ENCODE measurements at places on chromosomes 5 and 9. TPM values are rescaled to one million over a fixed set of nuclear protein-coding genes. Genes with fewer than 3 reads are reported as not detected.

Gene PTPDC1
- total RNA-seq: 5.2 TPM

Gene FAM221B
- not detected for total RNA-seq

Gene SMIM23
- not detected for total RNA-seq

Gene HMGCS1
- 569 TPM for total RNA-seq

Gene AHRR
- total RNA-seq: 0.35 TPM

DNA sequence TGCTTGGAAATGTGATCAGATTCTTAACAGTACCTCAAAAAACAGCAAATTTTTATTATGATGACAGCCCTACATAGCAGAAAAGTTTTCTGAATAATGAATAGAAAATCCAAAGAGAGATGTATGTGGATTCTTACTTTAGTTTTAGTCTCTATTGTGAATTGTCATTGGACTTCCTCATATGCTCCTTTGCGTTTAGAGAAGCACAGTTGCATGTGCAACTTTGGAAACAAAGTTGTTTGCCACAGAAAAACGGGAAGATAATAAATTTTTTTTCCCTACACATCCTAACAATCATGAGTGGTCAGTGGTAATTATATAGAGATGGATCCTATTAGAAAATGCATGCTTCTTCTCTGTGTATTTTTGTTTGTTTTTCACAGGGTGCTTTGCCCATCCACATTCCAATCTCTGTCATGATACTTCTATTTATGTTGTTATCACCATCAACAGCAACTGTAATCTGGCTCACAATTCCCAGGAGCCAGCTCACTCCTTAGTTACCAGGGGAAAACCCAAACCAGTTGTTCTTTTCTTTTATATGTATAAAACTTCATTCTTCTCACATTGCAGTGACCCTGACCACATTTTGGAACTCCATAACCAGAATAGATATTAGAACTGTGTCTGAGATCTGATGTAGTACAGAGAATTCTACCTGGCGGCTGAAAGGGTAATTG, 118.7 kb downstream of the NDUFS4 start:
- no peak for DNase-seq

GRCh38 chr9:106032978-106033377, 338.6 kb downstream of the TMEM38B start:
- DNase-seq: no peak

GRCh38 chr5:82912462-82912861, 164.7 kb downstream of the TMEM167A start:
- DNase-seq: no peak

GRCh38 chr5:170655476-170655875, 128.0 kb upstream of the GABRP start:
- no peak for DNase-seq

GRCh38 chr9:77291714-77292113, 114.4 kb downstream of the VPS13A start:
- peak; percentile 9 for DNase-seq

All from HepG2 (cell line).